IMR-90 (cell line): ENCODE measurements at places on chromosomes 11 and 22.
A peak's percentile ranks its signal among the peaks of the same experiment; 100 is the strongest.

DNA sequence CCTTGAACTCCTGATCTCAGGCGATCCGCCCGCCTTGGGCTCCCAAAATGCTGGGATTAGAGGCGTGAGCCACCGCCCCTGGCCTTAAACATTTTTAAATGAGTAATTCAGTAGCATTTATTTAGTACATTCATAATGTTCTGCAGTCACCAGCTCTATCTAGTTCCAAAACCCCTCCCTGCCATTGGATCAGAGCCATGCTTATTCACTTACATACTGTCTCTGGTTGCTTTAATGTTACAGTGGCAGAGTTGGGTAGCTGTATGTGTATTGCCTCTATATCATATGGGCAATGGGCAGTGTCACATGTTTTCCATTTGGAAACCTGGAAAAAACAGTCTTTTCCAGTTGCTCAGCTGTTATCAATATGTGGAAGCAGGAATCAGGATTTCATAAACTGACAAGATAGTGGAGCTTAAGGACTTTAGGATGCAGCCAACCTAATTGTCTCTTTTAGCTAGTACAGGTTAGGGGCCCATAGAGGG is 10.5 kb downstream of the COA4 start:
- DNase-seq: peak; percentile 69

- no peak for DNase-seq
These were observed 66.9 kb downstream of the PRDM11 start for GRCh38 chr11:45213316-45213665.

DNA sequence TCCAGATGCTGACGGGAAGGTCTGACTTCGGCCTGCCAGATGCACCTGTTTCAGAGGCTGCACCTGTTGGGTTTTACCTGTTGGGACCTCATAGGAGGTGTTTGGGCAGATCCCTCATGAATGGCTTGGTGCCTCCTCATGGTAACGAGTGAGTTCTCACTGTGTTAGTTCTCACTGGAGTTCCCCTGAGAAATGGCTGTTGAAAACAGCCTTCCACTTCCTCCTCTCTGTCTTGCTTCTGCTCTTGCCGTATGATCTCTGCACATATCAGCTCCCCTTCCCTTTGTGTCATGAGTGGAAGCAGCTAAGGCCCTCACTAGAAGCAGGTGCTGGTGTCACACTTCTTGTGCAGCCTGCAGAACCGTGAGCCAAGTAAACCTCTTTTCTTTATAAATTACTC is 207.6 kb upstream of the SEZ6L start:
- DNase-seq: no peak

GRCh38 chr11:12184699-12185098 is 74.3 kb downstream of the MICAL2 start:
- peak; percentile 54 for DNase-seq

- DNase-seq: peak; percentile 67
These were observed 71.4 kb downstream of the SLC1A2 start for GRCh38 chr11:35347921-35348331.
